C1 segment of cervical spinal cord (tissue), 14 donors: ENCODE measurements at places on chromosomes 1 and 21.

DNA sequence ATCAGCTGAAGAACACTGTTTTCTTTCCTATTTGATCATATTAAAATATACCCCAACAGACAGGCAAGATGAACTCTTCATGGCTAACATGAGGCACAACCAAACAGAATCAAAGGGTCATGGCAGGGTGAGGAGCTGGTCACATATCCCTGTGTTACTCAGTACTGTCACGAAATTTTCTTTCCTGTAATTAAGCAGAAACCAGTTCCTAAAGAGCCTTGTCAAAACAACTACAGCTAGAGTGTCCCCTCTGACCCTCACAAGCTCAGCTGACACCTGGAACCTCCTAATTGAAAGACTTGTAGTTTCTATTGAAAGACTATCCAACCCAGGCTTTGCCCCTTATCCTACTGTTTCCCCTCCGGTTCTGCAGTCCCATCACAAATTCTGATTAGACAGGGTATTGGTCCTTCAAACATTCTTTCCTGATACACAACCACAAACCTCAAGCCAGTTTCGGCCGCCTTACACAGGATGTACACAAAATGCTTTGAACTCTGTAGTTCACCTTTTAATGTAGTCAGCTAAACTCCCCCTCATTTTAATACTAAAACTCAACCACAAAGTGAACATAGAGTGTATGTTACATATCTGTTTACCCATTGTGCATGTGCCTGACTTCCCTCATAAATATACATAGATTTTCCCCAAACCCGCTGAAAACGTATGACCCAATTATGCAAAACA lies 651.9 kb downstream of the MRPL39 start:
- no peak for DNase-seq

DNA sequence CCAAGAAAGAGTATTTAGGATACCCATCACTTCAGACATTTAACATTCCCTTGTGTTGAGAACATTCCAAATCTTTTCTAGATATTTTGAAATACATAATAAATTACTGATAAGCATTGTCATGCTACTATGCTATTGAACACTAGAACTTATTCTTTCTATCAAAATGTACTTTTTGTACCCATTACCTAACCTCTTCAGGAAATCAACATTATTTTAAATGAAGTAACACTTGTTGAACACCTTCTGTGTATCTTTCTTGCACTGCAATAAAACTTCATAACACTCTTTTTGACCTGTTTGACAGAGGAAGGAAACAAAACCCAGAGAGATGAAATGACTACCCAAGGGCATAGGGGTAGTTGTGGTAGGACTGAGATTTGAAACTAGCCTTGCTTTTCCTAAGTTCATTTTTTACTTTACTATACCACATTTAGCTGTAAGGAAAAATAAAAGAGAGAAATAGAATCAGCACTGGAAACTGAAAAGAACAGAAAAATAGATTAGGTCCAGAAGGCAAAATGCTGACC lies 99.4 kb downstream of the UCHL5 start:
- DNase-seq: no peak

- DNase-seq: no peak
Measured at GRCh38 chr1:242525360-242525722, 844 bp upstream of the PLD5 start.

GRCh38 chr1:56645677-56646305 lies 677 bp downstream of the PRKAA2 start:
- no peak for DNase-seq

DNA sequence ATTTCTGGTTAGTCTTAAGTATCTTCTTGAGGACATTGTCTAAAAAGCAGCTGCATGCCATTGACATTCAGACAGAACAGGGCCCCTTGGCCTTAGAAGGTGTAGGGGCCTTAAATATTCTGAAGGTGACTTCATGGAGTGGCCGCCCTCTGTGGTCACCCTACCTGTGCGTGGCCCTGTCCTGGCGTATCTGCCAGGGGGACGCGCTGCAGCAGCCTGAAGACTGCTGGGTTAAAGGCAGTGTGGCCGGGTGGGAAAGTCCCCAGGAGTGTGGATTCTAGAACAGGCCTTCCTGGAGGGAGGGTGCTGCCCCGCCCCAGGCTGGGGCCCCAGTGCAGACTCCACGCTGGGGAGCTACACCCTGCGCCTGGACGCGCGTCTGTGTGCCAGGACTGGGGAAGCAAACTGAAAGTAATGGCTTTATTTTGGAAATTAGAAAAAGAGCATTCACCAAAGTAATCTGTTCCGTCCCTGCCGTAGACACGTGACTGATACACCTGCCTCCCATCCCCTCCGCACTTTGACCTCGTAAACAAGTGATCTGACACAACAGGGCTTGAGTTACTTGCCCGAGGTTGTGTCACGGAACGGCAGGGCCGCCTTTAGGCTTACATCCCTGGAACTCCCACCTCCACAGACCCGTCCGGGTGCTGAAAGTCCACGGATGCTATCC lies 1.8 kb downstream of the AGPAT3 start:
- DNase-seq: no peak

GRCh38 chr1:37853157-37853556 lies 6.2 kb downstream of the MTF1 start:
- no peak for DNase-seq

- peak; percentile 87 for DNase-seq
Measured at GRCh38 chr1:156053768-156054499, at the start of gene UBQLN4. TSS of gene UBQLN4 (minus strand) at chr1:156053798. CDS start at chr1:156053701, 97 bp downstream.

DNA sequence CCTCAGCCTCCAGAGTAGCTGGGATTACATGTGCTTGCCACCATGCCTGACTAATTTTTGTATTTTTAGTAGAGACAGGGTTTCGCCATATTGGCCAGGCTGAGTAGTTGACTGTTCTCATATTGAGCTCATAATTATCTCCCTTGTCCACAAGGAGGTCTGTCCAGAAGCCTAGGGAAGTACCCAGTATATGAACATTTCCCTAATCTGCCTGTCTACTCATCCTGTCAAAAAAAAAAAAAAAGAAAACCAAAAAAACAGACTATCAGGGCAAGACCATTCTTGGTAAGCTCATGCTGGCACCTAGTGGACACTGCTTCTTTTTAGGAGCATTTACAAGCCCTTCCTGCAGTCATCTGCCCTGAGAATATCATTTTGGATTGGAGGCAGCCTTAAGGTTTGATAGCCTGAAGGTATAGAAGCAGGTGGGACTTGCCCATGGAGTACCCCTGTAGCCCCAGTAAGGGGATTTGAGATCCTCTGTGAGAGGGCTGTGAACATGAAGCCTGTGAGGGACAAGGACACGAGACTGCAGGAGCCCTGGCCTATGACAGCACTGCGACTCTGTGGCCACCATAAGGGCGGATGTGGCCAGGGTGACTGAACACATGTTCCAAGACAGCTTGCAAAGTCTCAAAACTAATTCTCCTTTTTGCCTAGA lies 10.8 kb upstream of the DUSP12 start:
- peak; percentile 35 for DNase-seq

DNA sequence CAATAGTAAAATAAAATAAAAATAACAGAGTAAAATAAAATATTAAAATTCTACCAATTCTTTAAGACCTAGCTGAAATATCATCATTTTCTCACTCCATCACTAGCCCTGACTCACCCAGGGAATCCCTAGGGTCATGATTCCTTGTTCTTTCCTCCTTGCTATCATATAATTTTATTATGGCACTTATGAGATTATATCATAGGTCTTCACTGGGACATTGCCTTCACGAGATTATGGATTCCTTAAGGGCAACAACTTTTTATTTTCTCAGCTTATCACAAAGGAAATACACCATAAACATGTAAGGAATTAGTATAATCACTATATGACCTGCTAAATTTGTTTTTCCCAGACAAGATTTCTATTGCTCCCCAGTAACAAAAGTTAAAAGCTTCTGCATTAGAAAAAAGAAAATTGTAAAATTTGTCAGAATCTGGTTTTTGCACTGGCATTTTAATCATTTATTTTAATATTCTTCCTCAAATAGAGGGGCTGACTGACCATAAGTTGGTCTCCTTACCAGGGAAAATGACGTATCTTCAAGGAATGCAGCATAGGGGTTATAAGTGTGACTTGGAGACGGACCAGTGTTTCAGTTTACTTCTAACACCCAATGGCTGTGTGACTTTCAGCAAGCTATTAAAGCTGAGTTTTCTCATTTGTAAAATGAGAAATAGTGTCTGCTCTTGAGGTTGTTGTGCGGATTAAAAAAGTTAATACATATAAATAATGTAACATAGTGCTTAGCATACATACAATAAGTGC lies 8.8 kb upstream of the CLCA4 start:
- DNase-seq: no peak

GRCh38 chr1:82330330-82330729 lies 529.6 kb downstream of the ADGRL2 start:
- no peak for DNase-seq

GRCh38 chr1:226882631-226883409 lies 12.4 kb downstream of the PSEN2 start:
- DNase-seq: no peak

GRCh38 chr1:226563666-226564065 lies 15.1 kb downstream of the STUM start:
- DNase-seq: no peak

- DNase-seq: peak; percentile 39
Measured at GRCh38 chr1:235093696-235094592, 34.7 kb downstream of the TOMM20 start.

DNA sequence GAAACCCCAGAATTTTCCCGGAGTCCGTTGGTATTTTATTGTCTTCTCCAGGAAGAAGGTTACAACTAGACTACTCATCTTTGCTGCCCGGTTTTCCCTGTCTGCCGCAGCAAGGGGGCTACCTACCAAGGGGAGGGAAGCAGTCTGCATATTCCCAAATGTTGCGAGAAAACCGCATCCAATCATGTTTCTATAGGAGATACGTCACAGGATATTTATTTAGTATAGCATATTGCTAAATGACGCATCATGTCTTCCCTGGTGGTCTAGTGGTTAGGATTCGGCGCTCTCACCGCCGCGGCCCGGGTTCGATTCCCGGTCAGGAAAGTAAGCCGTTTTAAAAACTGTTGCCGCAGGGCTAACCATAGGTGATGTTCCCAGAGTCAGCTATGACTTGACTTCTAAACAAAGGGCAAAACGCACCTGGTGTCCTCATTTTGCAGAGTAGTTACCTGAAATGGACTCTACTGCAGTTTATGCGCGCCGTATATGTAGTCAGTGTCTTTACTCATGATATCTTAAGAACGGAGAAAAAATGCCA lies 15.2 kb upstream of the ZNF692 start:
- DNase-seq: peak; percentile 95

DNA sequence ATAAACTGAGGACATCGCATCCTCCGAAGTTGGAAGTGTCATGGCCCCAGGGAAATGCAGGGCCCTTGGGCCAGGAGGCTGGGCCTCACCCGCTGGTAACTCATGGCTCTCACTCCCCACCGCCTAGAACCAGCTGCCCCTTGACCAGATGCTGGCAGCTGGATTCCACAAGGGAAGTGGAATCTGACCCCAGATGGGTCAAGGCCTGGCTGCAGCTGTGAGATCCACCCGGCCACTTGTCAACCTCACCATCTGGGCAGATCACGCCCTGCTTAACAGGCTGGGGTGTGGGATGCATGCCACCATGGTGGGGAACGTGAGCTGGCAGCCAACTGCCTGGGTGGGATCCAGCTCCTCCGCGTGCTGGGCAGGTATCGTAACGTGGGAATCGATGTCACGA lies 25.5 kb downstream of the KCNAB2 start:
- DNase-seq: no peak

DNA sequence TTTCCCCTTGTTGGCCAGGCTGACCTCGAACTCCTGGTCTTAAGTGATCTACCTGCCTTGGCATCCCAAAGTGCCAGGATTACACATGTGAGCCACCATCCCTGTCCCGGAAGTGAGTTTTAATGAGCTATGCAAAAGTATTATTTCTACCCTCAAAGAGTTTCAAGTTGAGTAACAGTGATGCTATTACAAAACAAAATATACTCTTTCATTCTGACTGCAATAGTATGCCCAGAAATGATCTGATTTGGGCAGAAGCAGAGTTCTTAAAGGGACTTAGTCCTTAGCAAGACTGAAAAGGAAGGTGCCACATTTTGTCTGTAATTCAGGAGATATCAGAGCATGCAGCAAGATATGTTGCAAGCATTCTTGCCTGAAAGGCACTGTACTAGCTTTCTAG lies 375.4 kb downstream of the NUF2 start:
- DNase-seq: no peak

GRCh38 chr1:224216382-224216781 lies 33.3 kb downstream of the DEGS1 start:
- DNase-seq: no peak

GRCh38 chr1:214277704-214278635 lies 3.0 kb upstream of the SMYD2 start:
- DNase-seq: no peak

DNA sequence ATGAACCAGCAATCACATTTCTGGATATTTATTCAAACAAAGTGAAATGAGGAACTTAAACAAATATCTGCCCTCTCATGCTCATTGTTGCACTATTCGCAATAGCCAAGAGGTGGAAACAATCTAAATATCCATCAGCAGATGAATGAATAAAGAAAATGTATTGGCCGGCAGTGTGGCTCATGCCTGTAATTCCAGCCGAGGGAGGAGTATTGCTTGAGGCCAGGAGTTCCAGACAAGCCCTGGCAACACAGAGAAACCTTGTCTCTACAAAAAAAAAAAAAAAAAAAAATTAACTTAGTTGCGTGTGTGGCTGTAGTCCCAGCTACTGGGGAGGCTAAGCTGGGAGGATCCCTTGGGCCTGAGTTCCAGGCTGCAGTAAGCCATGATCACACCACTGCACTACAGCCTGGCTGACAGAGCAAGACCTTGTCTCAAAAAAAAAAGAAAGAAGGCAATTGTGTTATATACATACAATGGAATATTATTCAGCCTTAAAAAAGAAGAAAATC lies 191.4 kb downstream of the AKT3 start:
- DNase-seq: no peak

DNA sequence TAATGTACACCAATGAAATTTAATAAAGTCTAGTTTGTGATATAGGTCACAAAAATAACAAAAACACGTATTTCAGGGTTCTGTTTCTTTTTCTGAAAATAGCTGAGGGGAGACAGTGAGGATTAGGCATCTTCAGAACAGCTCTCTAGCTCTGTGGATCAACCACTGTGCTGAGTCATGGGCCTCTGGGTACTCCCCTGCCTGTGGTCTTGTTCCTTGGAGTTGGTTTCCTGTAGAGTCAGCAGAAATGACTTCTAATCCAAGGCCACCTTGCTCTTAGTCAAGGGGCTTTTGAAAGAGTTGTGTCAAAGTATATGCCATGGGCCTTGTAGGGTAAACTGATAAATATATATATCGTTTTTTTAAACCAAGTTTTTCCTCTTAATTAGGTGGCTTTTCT lies 141.8 kb upstream of the ZRANB2 start:
- DNase-seq: no peak
